ENCODE measurements at places on chromosomes 12 and 14.

DNA sequence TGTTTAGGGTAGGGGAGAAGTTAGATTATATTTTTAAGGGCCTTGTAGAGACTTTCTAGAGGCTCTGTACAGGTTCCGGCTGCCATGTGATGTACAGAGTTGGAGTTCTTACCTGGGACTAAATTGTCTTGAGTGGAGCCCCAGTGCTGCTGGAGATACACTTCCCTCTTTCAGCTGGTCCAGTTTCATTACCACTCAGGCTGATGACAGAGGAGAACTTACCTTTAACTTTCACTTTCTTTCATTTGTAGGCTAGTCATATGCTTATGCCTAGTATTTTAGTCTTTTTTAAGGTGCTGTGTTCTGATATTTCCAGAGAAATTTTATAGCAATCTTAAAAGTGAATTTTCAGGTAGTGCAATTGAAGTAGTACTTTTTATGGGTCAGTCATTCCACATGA, 117.3 kb downstream of the ERC1 start:
- no peak for DNase-seq

- DNase-seq: peak; percentile 76
Observed at GRCh38 chr12:47082796-47083621, 3.2 kb upstream of the AMIGO2 start.

GRCh38 chr12:53803194-53803593, 51.4 kb upstream of the CISTR start:
- no peak for DNase-seq

DNA sequence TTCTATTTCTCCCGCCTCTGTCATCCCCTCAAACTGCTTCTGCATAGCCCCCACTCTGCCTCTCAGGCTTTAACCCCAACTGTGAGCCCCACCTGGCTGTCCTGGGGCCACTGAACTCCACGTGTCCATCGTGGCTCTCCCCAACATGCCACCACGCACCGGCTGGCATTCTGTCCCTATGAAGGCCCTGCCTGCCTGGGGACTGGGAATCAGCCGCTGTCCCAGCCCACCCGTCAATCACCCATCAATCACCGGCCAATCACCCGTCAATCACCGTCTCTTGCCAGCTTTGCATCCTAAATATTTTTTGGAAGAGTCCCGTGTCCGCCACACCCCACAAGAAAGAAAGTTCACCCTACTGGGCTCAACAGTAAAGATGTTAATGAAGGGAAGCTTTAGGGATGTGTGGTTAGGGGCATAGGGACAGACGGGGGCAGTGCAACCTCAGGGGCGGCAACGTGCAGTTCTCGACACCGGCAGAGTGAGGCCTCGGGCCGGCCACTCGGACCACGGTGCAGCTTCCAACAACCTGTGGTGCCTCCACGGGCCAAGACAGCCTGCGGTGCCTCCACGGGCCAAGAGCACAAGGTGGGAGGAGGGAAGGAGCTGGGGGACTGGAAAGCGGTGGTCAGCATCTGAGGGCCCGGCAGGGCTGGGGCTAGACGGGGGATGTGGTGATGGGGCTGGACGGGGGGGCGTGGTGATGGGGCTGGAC, 85.6 kb downstream of the GALNT9 start:
- no peak for DNase-seq

- no peak for DNase-seq
Observed at GRCh38 chr12:59079472-59079871, 159.2 kb upstream of the LRIG3 start.

- DNase-seq: no peak
Observed at GRCh38 chr12:125283521-125283920, 218.3 kb downstream of the AACS start.

DNA sequence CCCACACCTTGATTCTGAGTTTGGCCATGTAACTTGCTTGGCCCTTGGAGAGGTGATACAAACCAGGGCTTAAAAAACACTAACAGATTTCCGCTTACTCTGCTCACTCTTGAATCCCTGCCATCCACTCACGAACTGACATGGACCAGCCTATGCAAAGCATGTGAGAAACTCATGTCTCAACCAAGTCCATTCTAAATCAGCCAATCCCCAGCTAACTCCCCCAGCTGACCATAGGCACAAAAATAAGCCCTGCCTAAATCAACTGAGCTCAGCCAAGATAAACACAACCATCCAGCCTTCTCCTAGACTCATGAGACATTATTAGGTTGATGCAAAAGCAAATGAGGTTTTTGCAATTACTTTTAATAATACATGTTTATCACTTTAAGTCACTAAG, 353.9 kb upstream of the TBX3 start:
- no peak for DNase-seq

- no peak for DNase-seq
Observed at GRCh38 chr12:68403296-68403695, 71.1 kb upstream of the MDM1 start.

- DNase-seq: no peak
Observed at GRCh38 chr14:54493293-54493692, 4.5 kb upstream of the GMFB start.

DNA sequence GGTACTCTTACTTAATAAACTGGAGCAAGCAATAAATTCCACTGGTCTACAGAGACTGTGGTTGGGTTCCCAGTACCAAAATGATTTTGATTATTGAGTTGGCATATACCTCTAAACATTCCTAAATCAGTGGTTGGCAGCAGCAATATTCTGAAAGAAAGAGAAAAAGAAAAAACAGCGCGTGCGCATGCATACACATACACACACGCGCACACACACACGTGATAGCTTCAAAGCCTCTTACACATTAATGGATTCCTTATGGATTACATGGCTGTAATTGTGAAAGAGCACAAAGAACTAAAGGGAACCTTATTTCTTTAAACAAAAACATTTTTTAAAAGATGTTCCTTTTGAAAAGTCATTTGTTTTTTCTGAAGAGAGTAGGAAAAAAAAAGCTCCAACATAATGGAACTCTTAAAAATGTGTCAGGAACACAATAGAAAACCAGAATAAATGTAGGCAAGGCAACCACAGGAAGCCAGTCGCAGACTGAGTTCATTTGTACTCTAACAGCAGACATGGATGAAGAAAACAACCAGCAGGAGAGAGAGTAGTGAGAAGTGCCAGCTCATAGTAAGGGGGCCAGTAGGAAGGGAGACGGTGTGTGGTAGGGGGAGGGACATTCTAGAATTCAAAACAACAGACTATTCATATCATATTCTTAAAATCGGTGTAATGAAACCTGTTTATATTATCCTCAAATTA, 80.0 kb downstream of the DRAM1 start:
- DNase-seq: no peak

DNA sequence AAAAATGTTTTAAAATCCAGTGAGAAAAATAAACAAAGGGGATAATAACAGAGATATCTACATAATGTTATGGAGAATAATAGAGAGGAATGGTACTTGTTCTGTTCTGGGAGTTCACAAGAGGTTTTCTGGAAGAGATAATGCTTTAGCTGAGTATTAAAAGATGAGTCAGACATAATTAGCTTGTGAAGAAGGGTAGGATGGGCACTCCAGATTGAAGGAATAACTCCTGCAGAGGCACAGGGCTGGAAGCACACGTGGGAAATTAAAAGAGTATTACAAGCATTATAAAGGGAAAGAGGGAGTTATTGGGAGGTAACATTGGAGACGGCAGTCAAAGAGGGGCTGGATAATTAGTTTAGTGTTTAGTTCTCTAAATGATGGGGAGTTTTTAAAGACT, 124.9 kb upstream of the BTG1 start:
- no peak for DNase-seq

GRCh38 chr12:93803424-93803807, 126.2 kb downstream of the CRADD start:
- no peak for DNase-seq

- DNase-seq: no peak
Observed at GRCh38 chr14:21556378-21557083, 23.3 kb downstream of the OR10G3 start.

DNA sequence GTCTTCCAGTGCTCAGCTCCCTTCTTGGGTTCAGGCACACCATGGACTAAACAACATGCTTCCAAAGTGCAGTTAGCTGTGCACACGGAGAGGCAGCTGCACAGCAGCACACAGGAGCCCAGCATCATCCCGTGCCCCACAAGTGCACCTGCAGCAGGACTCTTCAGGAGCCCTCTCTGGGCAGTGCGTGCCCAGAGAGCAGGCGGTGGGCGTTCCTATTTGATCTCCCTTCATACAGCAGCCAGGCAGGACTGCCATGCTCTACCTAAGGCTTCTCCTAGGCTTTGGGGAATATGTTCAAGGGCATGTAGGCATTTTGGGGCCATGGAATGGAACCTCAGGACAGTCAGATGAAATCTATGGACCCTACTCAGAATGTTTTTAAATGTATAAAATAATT, 35.5 kb downstream of the ANO2 start:
- no peak for DNase-seq

GRCh38 chr12:90921536-90921935, 33.4 kb downstream of the CCER1 start:
- no peak for DNase-seq

DNA sequence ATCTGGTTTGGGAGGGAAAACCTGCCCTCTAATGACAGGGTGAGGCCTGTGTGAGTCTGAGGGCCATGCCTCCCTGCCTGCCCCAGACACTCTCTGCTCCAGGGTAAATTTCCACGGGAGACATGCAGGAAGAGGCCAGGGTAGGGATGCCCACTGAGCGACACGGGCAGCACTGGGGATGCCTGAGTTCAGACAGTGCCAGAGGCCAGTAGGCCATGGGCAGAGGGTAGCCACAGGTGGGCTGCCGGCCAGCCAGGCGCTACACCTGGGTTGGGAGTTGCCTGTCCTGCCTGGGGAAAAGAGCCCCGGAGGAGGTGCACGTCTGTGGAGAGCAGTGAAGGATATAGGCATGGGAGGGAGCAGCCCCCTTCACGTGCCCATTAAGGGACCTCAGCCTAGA, 3.6 kb downstream of the SERPINA12 start:
- DNase-seq: no peak

DNA sequence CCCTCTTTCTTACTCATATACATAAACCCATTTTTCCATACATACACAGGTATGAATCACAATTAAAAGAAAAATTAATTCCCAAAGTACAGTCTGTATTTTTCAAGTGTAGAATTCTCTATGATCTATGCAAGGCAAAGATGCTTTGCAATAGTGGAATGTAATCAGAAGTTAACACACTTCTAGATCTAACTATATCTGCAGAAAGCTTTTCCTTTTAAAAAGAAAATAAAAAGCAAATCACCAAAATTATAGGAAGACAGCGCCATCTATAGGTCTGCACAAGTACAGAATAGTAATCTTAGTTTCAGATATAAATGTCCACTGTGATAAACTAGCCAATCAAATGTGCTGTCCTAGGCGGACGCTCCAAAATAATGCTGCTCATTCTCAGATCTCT, 22.0 kb downstream of the SLC25A21 start:
- DNase-seq: no peak

- DNase-seq: no peak
Observed at GRCh38 chr14:19902409-19902808, 18.0 kb upstream of the OR4K5 start.

DNA sequence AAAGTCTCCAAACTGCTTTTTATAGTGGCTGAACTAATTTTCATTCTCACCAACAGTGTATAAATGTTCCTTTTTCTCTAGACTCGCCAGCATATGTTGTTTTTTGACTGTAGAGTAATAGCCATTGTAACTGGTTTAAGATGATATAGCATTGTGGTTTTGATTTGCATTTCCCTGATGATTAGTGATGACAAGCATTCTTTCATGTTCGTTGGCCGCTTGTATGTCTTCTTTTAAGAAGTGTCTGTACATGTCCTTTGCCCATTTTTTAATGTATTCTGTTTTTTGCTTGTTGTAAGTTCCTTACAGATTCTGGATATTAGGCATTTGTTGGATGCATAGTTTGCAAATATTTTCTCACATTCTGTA, 404.9 kb downstream of the FLRT2 start:
- no peak for DNase-seq

DNA sequence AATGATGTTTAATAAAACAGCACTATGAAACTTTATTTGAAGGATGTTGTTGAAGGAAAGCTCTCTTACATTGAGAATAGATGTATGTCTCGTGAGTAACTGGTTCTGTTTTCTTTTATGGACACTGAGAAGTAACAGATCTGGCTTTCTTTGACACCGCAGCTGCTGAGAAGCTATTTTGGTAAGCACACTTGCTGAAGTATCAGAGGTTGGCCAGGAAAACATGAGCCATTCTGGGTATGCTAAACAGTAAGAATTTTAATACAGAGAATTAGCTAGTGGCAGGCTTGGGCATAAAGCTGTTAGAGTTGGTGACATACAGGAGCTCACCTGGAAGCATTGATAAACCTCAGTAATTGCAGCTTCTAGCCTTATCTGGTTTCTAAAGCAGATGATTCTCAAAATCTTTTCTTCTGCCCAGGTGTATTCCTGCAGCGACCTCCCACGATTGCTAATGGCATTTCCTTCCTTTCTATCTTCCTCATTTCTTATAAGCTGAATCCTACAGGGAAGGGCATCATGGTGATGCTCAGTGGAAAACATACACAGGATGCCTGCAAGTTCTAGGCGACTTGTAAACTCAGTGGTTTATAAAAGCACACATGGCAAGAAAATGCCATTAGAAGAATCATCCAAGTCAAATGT, 291.6 kb upstream of the SLC16A7 start:
- DNase-seq: no peak

- no peak for DNase-seq
Observed at GRCh38 chr14:54377501-54377900, 19.3 kb upstream of the CDKN3 start.

DNA sequence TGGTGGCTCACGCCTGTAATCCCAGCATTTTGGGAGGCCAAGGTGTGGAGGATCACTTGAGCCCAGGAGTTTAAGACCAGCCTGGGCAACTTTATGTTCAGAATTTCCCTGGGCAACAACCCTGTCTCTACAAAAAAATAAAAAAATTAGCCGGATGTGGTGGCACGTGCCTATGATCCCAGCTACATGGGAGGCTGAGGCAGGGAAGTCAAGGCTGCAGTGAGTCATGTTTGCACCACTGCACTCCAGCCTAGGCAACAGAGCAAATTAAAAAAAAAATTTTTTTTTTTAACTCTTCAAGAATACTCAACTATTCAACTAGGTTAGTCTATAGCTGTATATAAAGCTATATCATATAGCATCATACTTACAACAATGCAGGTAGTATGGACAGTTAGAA, 113.0 kb downstream of the RALGAPA1 start:
- DNase-seq: no peak
